Suppressor macrophage treated with lipopolysaccharide for 1 hour (primary cell): ENCODE measurements at places on chromosomes 6 and 20.
A peak's percentile ranks its signal among the peaks of the same experiment; 100 is the strongest.

- no peak for DNase-seq
Observed at GRCh38 chr6:72977114-72977513, 248.2 kb downstream of the KHDC1L start.

- no peak for DNase-seq
Observed at GRCh38 chr20:48680650-48681049, 147.1 kb downstream of the PREX1 start.

DNA sequence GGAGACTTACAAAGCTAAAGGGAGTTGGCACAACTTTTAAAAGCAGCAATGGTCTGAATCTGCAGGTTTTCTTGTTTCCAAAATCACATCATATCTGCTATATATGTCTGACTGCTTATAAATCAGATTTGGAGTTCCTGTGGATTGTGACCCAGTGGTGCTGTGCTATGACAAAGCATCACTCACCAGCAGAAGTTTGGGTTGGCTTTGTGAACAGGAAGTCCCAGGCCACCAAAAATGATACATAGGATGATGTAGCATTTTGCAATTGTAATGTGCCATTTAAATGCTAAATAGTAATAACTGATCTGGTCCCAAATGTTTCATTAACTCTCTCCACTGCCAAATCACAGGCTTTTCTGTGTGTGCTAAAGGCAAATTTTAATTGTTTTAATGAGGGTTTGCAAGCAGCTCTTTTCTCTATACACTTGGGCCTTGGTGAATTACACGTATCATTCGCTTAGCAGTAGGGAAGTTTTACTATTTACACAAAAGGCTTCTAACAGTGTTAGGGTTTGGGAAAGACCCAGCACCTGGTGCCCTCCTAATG, 60.8 kb downstream of the SYNDIG1 start:
- DNase-seq: peak; percentile 5

- no peak for DNase-seq
Observed at GRCh38 chr6:163603395-163603794, 188.9 kb downstream of the QKI start.

GRCh38 chr6:145068577-145068976, 666.7 kb downstream of the EPM2A start:
- DNase-seq: no peak

DNA sequence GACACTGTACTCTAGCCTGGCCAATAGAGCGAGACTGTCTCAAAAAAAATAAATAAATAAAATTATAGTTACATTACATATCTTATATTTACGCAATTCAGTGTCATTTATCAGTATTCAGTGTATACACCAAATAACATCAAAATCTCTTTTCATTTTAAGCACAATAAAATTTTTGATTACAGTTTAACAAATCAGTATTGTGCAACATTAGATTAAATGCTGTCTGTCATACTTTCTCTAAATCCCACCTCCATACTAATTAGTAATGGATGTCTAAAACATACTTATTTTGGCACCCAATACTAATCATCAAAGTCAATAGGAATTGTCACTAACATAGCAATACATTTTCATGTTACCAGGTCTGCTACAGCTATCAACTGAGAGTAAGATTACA, 27.4 kb downstream of the IBTK start:
- no peak for DNase-seq

- DNase-seq: no peak
Observed at GRCh38 chr6:16056263-16056870, 72.5 kb upstream of the MYLIP start.

DNA sequence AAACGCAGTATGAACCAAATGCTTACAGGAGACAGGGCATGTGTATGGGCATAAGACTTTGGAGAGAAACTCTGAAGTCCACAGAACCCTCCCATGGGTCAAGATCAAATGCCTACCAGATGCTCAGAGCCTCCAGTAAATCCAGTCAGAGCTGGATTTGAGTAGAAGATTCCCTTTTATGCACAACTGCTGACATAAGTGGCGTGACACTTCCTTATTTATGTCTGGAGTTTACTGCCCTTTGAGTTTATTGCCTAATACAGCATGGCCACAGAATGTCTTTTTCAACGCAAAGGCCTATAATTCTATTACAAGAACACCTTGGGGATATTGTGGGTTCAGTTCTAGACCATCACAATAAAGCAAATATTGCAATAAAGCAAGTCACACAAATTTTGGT, 220.0 kb upstream of the FOXQ1 start:
- no peak for DNase-seq

DNA sequence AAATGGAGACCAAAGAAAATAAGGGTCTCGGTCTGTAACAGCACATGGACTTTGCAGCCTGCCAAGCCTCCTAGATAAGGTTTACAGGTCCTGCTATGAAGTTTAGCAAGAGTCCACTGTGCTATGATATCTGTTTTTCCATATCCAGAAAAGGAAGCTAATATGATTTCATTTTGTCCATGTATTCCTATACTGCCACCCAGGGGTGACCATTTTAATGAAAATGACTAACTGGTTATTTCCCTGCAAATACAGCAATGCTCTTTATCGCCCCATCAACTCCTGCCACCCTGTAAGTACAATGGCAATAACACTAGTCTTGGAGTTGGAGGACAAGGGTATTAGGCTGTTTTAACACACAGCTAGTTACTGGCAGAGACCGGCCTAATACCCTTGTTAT, 115.2 kb upstream of the GLP1R start:
- peak; percentile 56 for DNase-seq

DNA sequence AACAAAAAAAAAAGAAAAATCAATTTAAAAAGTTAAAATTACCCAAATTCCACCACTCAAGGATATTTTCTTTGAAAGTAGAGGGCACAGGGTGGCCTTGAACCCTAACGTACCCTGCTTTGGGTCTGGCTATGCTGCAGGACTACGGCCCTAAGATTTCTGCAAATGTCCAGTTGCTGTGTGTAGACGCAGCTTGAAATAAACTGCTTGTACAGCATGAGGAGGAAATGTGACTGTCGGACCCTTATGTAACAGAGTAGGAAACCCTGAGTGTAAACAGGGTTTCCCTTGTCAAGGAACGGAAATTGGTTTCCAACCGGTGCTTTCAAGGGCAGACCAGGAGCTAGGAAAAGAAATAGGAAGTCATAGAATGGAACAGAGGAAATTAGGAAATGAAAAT, 60.7 kb upstream of the SHLD1 start:
- DNase-seq: peak; percentile 80

GRCh38 chr6:161369339-161369738, 95.5 kb upstream of the AGPAT4 start:
- peak; percentile 92 for DNase-seq

GRCh38 chr20:58352468-58352867, 36.6 kb upstream of the VAPB start:
- no peak for DNase-seq

DNA sequence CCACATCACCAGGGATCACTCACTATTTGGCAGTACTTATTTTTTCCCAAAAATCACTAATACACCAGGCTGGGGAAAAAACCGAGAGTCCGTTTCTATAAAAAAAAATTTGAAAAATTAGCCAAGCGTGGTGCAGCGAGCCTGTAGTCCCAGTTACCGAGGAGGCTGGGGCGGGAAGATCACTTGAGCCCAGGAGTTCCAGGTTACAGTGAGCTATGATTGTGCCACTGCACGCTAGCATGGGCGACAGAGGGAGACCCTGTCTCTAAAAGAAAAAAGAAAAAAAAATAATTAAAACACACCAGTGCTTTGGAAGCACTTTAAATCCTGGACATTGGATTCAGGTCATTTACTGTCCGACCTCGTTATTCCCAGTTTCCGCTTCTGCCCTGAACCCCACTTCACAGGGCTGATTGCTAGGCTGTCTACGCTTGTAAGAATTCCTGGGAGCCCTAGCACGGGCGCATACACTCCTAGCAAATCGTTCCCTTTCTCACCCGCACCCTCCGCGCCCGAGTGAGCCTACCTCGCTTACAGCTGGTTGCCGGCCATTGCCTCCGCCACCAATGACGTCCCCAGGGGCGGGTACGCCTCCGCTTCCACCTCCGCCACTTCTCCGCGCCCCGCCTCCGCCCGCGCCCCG, at the start of gene TPMT:
Gene TPMT, minus strand, starts transcription at position 571 of the 643 bp plus-strand sequence. CDS start 5,950 bp downstream, outside the sequence.
- peak; percentile 35 for DNase-seq

DNA sequence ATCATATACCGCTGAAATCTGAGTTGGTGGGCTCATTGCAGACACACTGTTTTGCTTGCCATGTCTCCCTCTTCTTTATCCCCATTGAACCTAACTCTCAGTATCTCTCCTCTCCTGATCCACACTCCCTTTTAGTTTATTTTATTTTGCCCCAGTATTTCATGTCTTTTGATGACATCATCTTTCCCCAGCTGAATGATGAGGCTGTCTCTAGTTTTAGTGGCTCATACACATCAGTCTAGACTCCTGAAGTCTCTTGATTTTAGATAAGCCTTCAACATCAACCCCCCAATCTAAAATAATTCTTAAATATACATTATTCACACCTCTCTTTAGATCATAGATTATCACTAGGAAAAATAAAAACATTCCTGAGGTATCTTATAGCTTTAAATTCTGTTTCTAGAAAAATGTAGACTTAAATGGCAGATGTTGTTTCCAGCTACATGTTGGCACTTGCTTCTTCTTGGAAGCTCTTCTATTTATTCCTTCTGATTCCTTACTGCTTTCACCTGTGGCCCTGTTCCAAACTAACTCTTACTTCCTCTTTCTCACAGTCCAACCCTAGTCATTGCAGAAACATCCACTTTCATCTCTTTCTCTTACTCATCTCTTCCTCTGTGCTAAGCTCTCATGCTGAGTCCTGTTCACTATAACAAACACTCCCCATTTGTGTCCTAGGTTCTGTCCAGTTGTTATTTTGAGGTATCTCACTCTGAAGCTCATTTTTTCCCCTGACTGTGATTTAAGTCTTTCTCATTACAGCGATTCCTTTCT, 191.9 kb upstream of the SLC35B3 start:
- DNase-seq: no peak

DNA sequence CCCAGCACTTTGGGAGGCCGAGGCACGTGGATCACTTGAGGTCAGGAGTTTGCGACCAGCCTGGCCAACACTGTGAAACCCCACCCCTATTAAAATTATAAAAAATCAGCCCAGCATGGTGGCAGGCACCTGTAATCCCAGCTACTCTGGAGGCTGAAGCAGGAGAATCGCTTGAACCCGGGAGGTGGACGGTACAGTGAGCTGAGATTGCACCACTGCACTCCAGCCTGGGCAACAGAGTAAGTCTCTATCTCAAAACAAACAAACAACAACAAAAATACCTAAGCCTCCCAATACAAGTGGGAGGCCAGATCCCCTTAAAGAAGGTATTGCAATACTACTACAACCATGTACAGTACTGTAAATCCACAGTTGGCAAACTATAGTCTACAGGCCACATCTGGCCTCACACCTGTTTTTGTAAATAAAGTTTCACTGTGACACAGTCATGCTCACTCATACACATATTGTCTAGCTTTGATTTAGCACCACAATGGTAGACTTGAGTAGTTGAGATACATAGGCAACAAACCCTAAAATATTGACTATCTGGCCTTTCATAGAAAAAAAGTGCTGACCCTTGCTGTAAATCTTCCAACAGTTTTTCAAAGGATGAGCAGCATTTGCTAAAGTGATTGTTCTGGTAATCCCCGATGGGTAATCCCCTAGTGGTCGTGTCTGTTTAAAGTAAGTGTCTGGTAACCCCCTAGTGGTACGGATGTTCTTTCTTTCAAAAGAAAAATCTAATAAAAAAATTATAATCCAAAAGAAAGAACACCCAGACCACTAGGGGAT, 202.0 kb downstream of the RNGTT start:
- DNase-seq: peak; percentile 46

DNA sequence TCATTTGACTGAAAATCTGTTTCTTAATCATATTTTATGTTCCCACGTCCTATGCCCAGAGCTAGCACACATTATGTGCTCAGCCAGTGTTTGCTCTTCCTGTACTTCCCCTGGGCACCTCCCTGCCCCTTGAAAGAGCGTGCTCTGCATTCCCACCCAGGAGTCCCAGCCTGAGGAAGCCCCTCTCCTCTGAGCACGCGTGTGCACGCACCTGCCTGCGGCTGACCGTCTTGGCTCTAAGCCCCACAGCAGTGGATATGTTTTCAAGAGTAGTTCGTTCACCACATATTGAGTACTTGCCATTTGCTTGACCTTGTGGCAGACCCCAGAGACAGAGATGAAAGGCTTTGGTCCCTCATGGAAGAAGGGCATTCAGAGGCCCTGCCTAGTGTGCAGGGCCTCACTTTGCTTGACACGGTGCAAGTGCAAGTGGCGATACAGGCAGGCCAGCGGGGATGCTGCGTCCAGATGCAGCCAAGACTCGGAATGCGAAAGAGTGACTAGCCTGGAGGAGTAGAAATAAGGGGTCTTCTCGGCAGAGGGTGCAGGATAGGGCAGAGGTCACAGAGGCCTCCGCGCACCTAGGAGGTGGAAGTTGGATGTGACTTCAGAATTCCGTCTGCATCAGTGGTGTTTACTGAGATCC, 14.1 kb downstream of the SYNDIG1 start:
- DNase-seq: no peak

GRCh38 chr6:163001330-163001729, 273.6 kb downstream of the PACRG start:
- DNase-seq: no peak

DNA sequence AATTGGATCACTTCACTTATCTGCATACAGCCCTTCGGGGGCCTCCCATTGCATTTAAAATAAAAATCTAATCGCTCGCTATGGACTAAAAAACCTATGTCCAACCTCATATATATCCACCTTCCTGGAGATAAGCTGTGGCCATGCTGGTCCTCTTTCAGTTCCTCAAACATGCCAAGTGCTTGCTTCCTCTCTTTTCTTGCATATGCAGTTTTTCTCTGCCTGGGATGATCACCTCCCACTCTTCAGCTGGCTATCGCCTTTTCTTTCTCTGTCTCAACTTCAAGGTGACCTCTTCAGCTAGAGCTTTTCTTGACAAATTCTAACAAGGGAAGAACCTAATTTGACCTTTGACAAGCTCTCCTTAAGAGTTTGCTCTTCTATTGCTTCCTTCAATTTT, 5.6 kb upstream of the TFB1M start:
- DNase-seq: peak; percentile 69

DNA sequence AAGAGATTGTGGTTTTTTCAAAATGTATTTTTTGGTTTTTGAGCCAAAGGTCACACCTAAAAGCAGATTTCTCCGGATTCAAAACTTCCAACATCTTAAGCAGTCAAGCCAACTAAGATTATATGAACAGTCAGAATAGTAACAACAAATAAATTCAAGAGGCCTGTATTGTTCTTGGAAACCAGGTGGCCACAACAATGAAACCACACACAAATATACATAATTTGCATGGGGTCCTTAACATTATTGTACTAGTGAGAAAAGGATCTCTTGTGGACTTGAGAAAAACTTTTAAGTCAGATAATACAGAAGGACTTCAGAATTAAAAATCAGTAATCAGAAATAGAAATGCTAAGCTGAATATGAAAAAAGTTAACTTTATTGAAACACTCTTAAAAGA, 40.6 kb downstream of the NOL7 start:
- no peak for DNase-seq

- DNase-seq: no peak
Observed at GRCh38 chr6:25280344-25281074, 1.3 kb downstream of the CARMIL1 start.

DNA sequence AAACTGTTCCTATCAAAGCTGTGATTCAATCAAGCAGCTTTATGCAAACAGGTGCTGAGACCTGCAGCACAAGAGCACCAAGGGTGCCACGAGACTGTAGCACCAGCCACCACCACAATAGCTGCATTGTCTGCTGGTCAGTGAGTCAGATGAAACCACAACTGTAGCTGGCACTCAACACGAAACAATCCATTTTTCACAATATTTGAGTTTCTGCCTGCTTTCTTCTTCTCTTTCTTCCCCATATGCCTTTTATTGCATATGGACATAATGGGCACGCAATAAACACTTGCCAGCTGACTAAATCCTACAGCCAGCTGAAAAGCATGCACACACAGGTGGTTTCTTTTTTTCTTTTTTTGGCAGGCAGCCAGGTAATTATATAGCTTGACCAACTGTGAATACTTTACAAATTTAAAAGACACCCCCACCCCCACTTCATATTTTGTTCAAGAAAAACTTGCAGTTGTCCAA, 16.6 kb downstream of the SLC2A12 start:
- no peak for DNase-seq
